ENCODE measurements at places on chromosomes 7 and 10.

- no peak for DNase-seq
These were observed 1.5 kb downstream of the RET start for GRCh38 chr10:43078175-43078985.

DNA sequence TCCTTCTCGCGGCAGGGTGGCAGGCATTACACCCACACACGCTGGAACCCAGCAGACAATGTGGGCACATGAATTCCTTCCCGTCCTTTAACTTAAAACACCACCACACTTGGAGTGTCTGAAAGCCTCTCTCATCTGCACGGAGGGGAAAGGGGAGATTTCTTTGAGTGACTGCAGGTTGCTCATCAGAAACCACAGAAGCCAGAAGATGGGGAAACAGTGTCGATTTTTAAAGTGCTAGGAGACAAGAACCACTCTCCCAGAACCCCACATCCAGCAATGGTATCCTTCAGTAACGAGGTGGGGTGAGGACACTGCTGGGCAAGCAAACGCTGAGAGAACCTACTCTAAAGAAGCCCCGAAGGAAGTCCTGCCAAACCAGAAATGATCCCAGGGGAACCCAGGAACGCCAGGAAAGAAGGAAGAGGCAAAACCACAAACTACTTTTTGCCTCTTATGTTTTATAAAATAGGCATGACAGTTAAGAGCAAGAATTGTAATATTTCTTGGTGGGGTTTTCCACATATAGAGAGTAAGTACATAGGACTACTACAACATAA lies 254.3 kb downstream of the ELFN1 start:
- DNase-seq, result no peak

DNA sequence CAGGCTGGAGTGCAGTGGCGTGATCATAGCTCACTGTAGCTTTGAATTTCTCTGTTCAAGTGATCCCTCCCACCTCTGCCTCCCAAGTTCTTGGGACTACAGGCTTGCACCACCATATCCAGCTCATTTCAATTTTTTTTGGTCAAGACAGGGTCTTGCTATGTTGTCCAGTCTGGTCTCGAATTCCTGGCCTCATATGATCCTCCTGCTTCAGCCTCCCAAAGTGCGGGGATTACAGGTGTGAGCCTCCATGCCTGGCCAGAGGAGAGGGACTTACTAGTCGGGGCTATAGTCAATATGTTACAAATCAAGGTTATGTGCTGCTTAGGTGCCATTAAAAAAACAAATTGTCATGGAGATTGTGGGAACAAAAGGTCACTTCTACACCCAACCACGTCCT lies 105.3 kb upstream of the GALNT17 start:
- no peak for DNase-seq

DNA sequence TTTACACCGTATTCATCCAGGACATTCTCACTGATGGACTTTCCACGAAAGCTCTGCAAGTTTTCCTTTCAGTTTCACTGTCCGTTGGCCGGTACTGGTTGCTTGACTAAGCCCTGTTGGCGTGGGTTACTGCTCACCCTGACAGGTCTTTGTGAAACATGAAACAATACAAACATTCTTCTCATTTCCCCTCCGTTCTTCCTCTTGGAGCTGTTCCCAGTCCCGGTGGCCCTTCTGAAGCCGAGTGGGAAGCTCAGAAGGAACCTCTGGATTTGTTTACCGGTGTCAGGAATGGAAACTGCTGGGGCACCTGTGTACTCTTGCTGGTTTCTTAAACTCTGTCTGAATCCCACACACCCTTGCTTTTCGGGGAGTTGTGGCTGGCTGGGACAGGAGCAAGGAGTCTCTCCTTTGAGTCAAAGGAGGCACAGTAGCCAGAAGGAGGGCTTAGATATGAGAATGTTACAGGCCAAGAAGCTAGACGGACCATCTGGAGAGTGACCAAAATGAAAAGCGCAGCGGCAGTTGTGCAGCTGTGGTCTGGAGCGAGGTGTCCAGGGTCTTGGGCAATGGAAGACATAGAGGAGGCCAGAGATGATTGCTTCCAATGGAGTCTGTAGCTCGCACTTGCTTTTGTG lies 45.7 kb downstream of the LYZL2 start:
- DNase-seq, result no peak

- DNase-seq, result no peak
These were observed 89.1 kb upstream of the IFRD1 start for GRCh38 chr7:112361154-112361553.

Measured in activated T-helper 9 cell treated with anti-CD3 and anti-CD28 coated beads, Interleukin-2, amount 50 U/mL, for 16 hours (primary cell).